ENCODE measurements at places on chromosomes 13 and 19.

DNA sequence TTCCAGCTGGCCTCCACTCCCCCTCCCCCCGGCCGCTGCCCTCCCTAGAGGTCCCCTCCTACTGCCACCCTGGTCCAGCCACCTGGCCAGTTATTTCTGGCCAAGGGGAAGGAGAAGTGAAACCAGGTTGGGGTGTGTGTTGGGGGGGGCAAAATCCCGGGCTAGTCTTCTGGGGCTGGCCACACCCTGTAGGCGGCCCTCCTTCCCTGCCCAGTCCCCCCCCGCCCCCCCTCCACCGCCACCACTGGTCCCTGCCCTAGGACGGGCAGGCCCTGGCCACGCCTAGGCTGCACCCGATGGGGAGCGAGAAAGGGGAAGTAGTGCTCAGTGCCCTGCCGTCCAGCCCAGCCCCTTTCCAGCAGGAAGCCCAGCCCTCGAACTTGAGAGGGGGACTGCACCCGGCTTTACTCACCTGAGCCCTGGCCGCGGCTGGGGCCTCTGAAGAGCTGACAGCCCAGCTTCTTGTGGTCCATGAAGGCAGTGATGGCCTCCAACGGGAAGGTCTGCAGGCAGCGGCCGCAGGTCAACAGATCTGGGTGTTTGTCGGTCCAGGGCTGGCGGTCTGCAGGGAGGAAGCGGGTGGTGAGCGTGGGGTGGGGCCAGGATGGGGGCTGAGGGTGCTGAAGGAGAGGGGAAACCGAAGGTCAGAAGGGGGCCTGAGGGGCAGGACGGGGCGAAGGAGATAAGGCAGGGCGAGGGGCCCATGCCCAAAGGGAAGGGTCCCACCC, 813 bp downstream of the ZNF296 start:
- DNase-seq, result peak; percentile 41

GRCh38 chr13:53005626-53006025, 23.0 kb upstream of the OLFM4 start:
- no peak for DNase-seq

- no peak for DNase-seq
Observed at GRCh38 chr13:106612688-106613087, 44.8 kb upstream of the ARGLU1 start.

- DNase-seq, result no peak
Observed at GRCh38 chr13:48679941-48680680, 26.4 kb downstream of the CYSLTR2 start.

DNA sequence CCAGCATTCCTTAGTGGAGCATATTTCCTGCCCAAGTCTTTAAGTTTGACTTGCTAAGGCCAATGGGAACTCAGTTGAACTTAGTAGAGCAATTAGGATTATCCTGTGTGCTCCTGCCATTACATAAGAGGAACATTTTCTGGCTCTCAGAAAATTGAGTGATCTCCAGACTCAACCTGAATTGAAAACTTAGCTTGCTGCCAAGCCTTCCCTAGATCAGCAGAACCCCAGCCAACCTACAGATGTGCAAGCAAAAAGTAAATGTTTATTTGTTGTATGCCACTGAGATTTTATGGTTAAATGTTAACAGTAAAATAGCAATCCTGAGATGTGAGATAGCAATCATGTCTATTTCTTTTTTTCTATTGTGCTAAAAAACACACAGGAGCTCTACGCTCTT, 350.9 kb downstream of the OLFM4 start:
- DNase-seq, result no peak

- DNase-seq, result no peak
Observed at GRCh38 chr13:74845806-74846205, 636.2 kb downstream of the TBC1D4 start.

- no peak for DNase-seq
Observed at GRCh38 chr19:15249972-15250639, 17.9 kb upstream of the EPHX3 start.
